Activated T-helper 2 cell treated with anti-CD3 and anti-CD28 coated beads, Interferon-gamma antibody, Interleukin-2, Interleukin-4, amounts not matched to agents 10 μg/mL and 5 μg/mL and 100 μg/mL, durations not matched to agents 14 hours and 24 hours and 36 hours (primary cell): ENCODE measurements at places on chromosomes 3 and 15. TPM values are rescaled to one million over a fixed set of nuclear protein-coding genes. Genes with fewer than 3 reads are reported as not detected.

GRCh38 chr15:34789326-34789725 lies 6.0 kb downstream of the ACTC1 start:
- H3K36me3 ChIP-seq, result no peaks in the 10 kb centered on the region
- no peak overlapping the region for H3K4me3 ChIP-seq
- peaks cover 38% of the 10 kb centered on the region for H3K27me3 ChIP-seq
- H3K4me1 ChIP-seq, result no peaks in the 10 kb centered on the region

DNA sequence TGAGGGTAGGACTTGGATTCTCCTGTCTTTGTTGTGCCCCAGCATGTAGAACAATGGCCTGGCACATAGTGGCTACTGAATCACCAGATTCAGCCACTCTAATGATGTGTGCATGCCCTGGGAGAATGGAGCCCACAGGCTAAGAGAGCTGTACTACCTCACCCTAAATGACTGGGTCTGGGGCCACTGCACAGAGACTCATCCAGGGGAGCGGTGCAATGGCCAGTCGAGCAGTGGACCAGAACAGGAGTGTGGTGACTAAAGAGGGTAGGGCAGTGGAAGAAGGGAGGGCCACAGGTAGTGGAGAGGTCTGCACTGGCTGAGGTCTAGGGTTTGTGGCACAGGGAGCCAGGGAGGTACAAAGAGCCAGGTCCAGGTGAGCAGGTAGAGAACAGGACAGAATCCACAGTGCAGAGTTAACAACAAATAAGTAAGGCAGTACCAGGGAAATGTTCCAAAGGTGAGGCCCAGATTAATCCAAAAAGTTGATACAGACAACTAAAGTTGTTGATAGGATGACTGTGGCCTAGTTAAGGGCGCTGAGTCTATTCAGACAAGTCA lies 142.7 kb upstream of the ATP11B start:
- no peak for DNase-seq
- no peak overlapping the region for H3K27ac ChIP-seq
- H3K4me3 ChIP-seq, result no peak overlapping the region
- H3K27me3 ChIP-seq, result peaks cover 6% of the 10 kb centered on the region

GRCh38 chr3:188192034-188192433 lies 38.1 kb downstream of the LPP start:
- no peak overlapping the region for H3K27ac ChIP-seq
- DNase-seq, result no peak
- no peak overlapping the region for H3K4me3 ChIP-seq
- no peaks in the 10 kb centered on the region for H3K27me3 ChIP-seq
- H3K36me3 ChIP-seq, result peaks cover 36% of the 10 kb centered on the region

DNA sequence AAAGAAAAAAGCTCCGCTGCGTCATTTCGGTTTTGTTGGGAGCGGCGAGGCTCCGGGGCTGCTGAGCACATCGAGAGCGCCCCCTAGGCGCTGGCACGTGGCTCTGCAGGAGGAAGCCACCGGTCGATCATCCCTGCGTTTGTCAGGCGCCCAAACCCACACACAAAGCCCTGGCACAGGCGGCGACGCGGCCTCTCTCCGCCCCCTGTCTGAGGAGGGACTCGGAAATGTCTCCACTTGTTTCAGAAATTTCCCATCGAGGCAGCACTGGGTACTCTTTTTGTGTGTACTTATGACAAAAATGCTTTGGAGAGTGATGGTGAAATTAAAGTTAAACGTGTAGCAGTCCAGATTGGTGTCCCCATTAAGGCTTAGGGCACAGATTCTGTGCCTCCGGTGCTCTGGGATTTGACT lies 407.3 kb upstream of the ONECUT1 start:
- H3K4me1 ChIP-seq, result peaks cover 5% of the 10 kb centered on the region
- H3K4me3 ChIP-seq, result no peak overlapping the region
- H3K27me3 ChIP-seq, result peaks cover 3% of the 10 kb centered on the region
- no peaks in the 10 kb centered on the region for H3K36me3 ChIP-seq
- H3K27ac ChIP-seq, result no peak overlapping the region

- no peak for DNase-seq
- peaks cover 8% of the 10 kb centered on the region for H3K4me1 ChIP-seq
- no peak overlapping the region for H3K27ac ChIP-seq
- peaks cover 50% of the 10 kb centered on the region for H3K27me3 ChIP-seq
Measured at GRCh38 chr3:134795746-134796280, 753 bp downstream of the EPHB1 start.

GRCh38 chr3:185423178-185423577 lies 60.2 kb downstream of the MAP3K13 start:
- H3K4me3 ChIP-seq, result no peak overlapping the region
- no peak for DNase-seq
- H3K36me3 ChIP-seq, result no peaks in the 10 kb centered on the region
- no peak overlapping the region for H3K27ac ChIP-seq
- peaks cover 16% of the 10 kb centered on the region for H3K27me3 ChIP-seq

The MYLK gene
- 0.16 TPM in 1 of 2 replicates, not detected in the other for total RNA-seq

The CD47 gene
- 145 and 146 TPM in 2 replicates for total RNA-seq

The GOLGA8G gene
- not detected in 2 replicates for total RNA-seq

The BAHD1 gene
- total RNA-seq, result 26.5 and 26.7 TPM in 2 replicates

The POTEB3 gene
- total RNA-seq, result not detected in 2 replicates
